Endothelial cell (in vitro differentiated cells): ENCODE measurements at places on chromosomes 4 and X. TPM values are rescaled to one million over a fixed set of nuclear protein-coding genes. Genes with fewer than 3 reads are reported as not detected.

MAGEC1 gene
- total RNA-seq, result not detected

DUX4 gene
- 0.49 TPM for total RNA-seq

BMPR1B gene
- total RNA-seq, result 5.4 TPM

ZFP42 gene
- total RNA-seq, result 2.1 TPM

PARM1 gene
- 0.18 TPM for total RNA-seq

CXCL8 gene
- not detected for total RNA-seq

GABRB1 gene
- not detected for total RNA-seq

UNC5C gene
- total RNA-seq, result 0.97 TPM

DNA sequence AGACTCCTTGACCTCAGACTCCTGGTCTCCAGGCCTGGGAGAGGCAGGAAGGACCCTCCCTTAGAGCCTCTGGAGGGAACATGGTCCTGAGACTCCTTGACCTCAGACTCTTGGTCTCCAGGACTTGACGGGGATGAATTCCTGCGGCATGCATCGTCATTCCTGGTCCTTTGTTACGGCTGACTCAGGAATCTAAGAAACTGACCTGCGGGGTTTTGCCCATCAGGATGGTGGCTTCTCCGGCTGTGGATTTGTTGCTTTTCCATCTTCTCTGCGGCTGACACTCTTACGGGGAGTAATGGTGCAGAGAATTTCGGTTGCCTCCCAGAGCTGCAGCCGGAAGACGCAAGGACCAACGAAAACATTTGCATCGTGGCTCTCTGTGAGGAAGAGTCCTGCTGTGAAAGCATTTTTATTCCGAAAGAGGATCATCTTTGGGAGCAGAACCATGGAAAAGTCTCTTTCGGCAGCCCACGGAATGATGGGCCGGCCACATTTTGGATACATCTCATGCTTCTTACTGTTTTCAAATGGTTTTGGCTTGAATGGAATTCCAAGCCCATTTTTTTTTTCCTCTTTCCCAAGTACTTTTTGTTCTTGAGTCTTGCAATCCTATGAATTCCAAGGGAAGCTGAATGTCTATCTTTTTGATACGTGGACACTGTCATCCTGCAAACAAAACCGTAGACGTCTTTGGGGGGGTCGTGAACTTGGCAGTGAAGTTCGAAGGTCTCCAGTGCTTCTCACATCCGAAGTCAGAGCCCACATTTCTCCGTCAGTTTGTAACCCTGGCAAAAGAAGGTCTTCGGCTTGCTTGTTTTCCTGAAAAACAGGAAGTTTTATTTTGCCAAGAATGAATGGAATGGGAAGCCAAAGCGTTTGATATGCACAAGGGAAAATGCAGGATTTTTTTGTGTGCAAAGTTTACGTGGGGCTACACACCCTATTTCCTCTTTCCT lies 36.5 kb downstream of the SHOX start:
- H3K27ac ChIP-seq, result no peak overlapping the region
- H3K4me1 ChIP-seq, result no peaks in the 10 kb centered on the region
- H3K27me3 ChIP-seq, result peaks cover 12% of the 10 kb centered on the region
- peaks cover 17% of the 10 kb centered on the region for H3K36me3 ChIP-seq
- H3K4me3 ChIP-seq, result no peak overlapping the region

DNA sequence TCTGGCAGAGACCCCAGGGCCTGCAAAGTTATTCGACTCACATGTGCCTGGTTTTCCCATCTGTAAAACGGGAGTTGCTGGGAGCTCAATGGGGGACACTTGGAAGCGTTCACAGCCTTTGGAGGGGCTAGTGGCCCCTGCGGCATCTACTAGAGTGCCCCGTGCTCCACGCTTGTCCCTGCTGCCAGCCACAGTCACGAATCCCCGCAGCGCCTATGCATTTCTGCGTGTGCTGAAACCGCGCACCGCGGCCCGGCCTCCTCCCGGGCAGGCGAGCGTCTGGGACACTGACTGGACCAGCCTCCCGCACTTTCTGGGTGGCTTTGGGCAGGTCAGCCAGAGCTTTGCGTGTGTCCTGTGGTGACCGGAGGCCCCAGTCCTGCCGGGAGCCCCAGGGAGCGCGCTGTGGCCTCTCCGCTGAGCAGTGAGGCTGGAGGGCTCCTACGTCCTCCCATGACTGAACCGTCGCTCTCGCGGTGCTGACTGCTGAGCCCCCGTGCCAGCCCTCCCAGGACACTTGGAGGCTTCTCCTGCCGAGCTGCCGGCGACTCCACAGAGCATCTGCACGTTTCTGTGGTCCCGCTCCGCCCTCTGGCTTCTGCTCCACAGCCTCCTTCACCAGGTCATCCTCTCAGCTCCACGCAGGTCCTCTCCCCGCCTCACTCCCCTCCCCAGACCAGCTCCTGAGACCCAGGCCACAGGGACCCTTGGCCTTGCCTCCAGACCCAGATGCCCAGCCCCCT lies 36.3 kb downstream of the PIGG start:
- DNase-seq, result no peak
- H3K27ac ChIP-seq, result no peak overlapping the region
- H3K4me1 ChIP-seq, result no peaks in the 10 kb centered on the region
- peaks cover 42% of the 10 kb centered on the region for H3K36me3 ChIP-seq
- H3K4me3 ChIP-seq, result no peak overlapping the region
- H3K27me3 ChIP-seq, result peaks cover 12% of the 10 kb centered on the region

- no peaks in the 10 kb centered on the region for H3K4me1 ChIP-seq
- no peak overlapping the region for H3K4me3 ChIP-seq
- no peak for DNase-seq
- peaks cover 4% of the 10 kb centered on the region for H3K27me3 ChIP-seq
Measured at GRCh38 chr4:5759236-5760075, 48.5 kb downstream of the EVC start.

- peaks cover 20% of the 10 kb centered on the region for H3K4me1 ChIP-seq
- peaks cover 2% of the 10 kb centered on the region for H3K27me3 ChIP-seq
- no peak for DNase-seq
- no peaks in the 10 kb centered on the region for H3K36me3 ChIP-seq
- no peak overlapping the region for H3K27ac ChIP-seq
Measured at GRCh38 chrX:45774961-45775360, 574.3 kb upstream of the DIPK2B start.

GRCh38 chr4:37561803-37562207 lies 124.4 kb downstream of the RELL1 start:
- H3K4me1 ChIP-seq, result no peaks in the 10 kb centered on the region
- no peak overlapping the region for H3K4me3 ChIP-seq
- no peak overlapping the region for H3K27ac ChIP-seq
- no peaks in the 10 kb centered on the region for H3K36me3 ChIP-seq

DNA sequence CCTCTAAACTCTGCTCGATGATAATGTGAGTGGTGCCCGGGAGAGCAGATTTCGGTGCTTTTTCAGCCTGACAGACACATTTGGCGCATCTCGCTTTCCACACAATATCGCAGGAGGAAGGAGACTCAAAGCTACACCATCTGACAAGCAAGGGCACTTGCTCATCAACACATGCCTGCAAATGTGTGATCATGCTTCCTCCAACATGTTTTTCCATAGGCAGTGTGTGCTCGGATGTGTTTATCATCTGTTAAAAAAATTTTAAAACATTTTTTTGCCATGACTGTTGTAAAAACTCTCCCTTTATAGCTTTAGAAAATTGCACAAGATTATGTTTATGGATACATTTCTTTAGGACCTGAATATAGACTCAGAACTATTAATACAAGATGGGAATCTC lies 170.3 kb upstream of the PUDP start:
- H3K36me3 ChIP-seq, result no peaks in the 10 kb centered on the region
- no peaks in the 10 kb centered on the region for H3K4me1 ChIP-seq
- H3K27ac ChIP-seq, result no peak overlapping the region
- peaks cover 2% of the 10 kb centered on the region for H3K27me3 ChIP-seq

- no peak overlapping the region for H3K27ac ChIP-seq
- no peak overlapping the region for H3K4me3 ChIP-seq
- DNase-seq, result no peak
- peaks cover 5% of the 10 kb centered on the region for H3K27me3 ChIP-seq
- H3K4me1 ChIP-seq, result no peaks in the 10 kb centered on the region
Measured at GRCh38 chr4:109764376-109764775, 34.5 kb upstream of the PLA2G12A start.

DNA sequence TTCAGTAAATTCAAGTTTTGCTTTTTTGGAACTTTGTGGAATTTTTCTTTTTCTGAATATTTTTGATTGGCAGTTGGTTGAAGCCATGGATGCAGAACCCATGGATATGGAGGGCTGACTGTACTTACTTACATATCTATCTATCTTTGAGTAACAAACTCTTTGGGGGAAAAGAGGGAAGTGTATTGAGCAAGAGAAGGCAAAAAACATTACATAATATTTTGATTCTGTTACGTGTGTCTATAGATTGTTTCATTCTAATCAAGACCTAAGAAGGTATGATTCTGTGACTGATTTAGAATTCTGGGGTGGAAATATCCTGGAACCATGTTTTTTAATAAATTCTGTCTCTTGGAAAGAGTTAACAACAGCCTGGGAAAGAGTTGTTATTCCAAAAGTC lies 31.5 kb downstream of the GRSF1 start:
- DNase-seq, result no peak
- H3K27me3 ChIP-seq, result no peaks in the 10 kb centered on the region
- no peak overlapping the region for H3K4me3 ChIP-seq
- H3K4me1 ChIP-seq, result peaks cover 5% of the 10 kb centered on the region
- H3K27ac ChIP-seq, result no peak overlapping the region

GRCh38 chr4:38873290-38873944 lies 5.8 kb downstream of the FAM114A1 start:
- H3K4me1 ChIP-seq, result peaks cover 9% of the 10 kb centered on the region
- H3K27me3 ChIP-seq, result peaks cover 2% of the 10 kb centered on the region
- peaks cover 4% of the 10 kb centered on the region for H3K36me3 ChIP-seq
- H3K27ac ChIP-seq, result no peak overlapping the region

DNA sequence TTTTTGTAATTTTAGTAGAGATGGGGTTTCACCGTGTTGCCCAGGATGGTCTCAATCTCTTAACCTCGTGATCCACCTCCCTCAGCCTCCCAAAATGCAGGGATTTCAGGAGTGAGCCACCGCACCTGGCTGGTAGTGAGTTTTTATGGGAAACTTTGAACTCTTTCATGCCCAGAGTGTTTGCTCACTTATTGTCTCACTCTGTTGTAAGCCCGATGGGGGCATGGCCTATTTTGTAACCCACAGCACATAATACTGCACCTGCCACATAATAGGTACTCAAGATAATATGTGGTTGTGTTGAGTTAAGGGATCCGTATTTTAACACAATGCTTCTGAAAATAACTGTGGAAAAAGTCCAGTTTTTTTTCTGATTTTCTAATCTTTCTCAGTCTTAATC lies 109.6 kb upstream of the GIMD1 start:
- no peak overlapping the region for H3K4me3 ChIP-seq
- H3K4me1 ChIP-seq, result no peaks in the 10 kb centered on the region
- H3K27me3 ChIP-seq, result no peaks in the 10 kb centered on the region

GRCh38 chrX:130593911-130594310 lies 192.1 kb downstream of the RBMX2 start:
- DNase-seq, result no peak
- no peaks in the 10 kb centered on the region for H3K27me3 ChIP-seq
- H3K36me3 ChIP-seq, result no peaks in the 10 kb centered on the region
- no peak overlapping the region for H3K27ac ChIP-seq
- no peaks in the 10 kb centered on the region for H3K4me1 ChIP-seq

- no peaks in the 10 kb centered on the region for H3K36me3 ChIP-seq
- DNase-seq, result no peak
- peak overlapping the region; percentile 92 for H3K4me3 ChIP-seq
- no peak overlapping the region for H3K27ac ChIP-seq
- H3K4me1 ChIP-seq, result peaks cover 7% of the 10 kb centered on the region
Measured at GRCh38 chr4:152935143-152935542, 980 bp upstream of the FHDC1 start.

GRCh38 chr4:133972586-133972985 lies 229.0 kb downstream of the PABPC4L start:
- H3K36me3 ChIP-seq, result no peaks in the 10 kb centered on the region
- H3K4me1 ChIP-seq, result no peaks in the 10 kb centered on the region
- H3K27me3 ChIP-seq, result no peaks in the 10 kb centered on the region
- H3K4me3 ChIP-seq, result no peak overlapping the region
- DNase-seq, result no peak

DNA sequence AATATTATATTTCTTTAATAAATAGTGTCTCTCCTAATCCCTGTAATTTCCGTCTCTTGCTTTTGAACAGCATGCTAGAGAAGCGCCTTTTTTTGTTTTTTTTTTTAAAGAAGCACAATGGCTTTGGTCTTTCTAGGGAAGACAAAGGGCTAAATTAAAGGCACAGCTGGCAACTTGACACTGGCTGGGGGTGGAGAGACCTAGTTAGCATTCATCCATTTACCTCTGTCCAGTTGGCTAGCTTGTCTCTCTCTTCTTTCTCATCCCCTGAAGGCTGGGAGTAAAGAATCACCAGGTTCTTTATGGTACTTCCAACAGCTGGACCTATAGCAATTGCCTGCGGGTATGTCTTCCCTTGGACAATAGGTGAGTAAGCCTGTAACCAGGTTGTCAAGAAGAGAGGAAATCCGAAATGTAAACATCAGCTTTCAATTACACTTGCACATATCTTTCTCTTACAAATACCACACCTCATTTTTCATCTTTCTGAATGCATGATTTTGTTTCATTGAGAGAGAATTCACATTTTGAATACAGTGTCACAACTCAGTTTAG lies 178.4 kb upstream of the GPR101 start:
- no peak overlapping the region for H3K27ac ChIP-seq
- no peaks in the 10 kb centered on the region for H3K36me3 ChIP-seq
- no peak for DNase-seq
- H3K27me3 ChIP-seq, result no peaks in the 10 kb centered on the region

DNA sequence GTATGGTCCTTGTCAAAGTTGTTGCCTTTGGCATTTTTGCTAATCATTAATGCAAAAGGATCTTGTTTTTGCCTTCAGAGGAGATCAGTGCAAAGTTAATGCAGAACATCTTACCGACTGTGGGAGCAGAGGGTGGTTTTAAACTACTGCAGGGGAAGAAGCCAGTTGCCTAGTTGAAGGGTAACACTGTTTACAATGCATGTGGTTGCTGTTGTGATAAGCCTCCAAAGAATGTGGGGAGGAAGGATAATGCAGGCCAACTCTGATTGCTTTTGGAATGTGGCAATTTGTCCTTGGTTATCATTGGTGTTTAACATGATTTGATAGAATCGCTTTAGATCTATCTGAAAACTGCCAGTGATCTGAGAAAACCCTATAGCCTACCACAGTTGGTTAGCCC lies 204.3 kb upstream of the TLL1 start:
- DNase-seq, result no peak
- no peak overlapping the region for H3K4me3 ChIP-seq
- no peaks in the 10 kb centered on the region for H3K36me3 ChIP-seq

- H3K36me3 ChIP-seq, result peaks cover 2% of the 10 kb centered on the region
- no peaks in the 10 kb centered on the region for H3K27me3 ChIP-seq
- peaks cover 12% of the 10 kb centered on the region for H3K4me1 ChIP-seq
- H3K27ac ChIP-seq, result no peak overlapping the region
- no peak overlapping the region for H3K4me3 ChIP-seq
- DNase-seq, result no peak
Measured at GRCh38 chr4:55510685-55511084, 36.0 kb downstream of the CLOCK start.

DNA sequence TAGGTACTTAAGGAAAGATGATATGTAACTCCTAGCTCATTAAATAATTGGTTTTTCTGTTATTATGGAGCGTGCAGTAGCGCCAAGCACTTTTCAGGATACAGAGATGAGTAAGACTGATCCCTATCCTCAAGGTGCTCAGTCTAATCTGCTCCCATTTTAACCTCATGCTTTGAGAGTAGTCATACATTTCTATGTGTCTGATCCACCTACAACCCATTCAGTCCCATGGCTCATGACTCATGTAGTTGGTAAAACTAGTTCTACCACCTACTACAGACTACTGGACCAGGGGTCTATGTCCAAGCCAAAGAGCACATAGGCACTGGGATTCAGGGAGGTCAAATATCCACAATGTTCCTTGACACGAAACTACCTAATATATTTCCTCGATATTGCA lies 60.8 kb downstream of the TMEM154 start:
- no peak for DNase-seq
- no peak overlapping the region for H3K4me3 ChIP-seq
- no peaks in the 10 kb centered on the region for H3K36me3 ChIP-seq
- H3K4me1 ChIP-seq, result peaks cover 8% of the 10 kb centered on the region
- no peak overlapping the region for H3K27ac ChIP-seq
